Fibroblast of the aortic adventitia (primary cell): ENCODE measurements at places on chromosomes 2 and 18. TPM values are rescaled to one million over a fixed set of nuclear protein-coding genes. Genes with fewer than 3 reads are reported as not detected.

NEURL3 gene
- not detected in 2 replicates for total RNA-seq

DNA sequence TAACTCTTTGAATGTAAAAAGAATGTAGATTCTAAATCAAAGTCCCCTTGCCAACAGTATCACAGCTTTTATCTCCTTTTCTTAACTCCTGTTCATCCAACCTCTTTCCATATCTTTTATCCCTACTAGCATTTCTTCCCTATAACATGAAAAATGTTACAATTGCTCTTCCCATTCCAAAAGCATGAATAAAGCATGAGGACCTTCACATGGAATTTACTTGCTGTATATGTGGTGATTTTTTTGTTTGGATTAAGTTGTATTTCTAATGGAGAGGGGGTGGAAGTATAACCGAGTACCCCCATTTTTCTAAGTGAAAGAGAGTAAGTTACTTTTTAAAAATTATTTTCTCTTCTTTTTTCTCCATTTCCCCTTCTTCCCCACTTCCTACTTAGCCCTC lies 94.9 kb upstream of the RBBP8 start:
- DNase-seq, result no peak

DNA sequence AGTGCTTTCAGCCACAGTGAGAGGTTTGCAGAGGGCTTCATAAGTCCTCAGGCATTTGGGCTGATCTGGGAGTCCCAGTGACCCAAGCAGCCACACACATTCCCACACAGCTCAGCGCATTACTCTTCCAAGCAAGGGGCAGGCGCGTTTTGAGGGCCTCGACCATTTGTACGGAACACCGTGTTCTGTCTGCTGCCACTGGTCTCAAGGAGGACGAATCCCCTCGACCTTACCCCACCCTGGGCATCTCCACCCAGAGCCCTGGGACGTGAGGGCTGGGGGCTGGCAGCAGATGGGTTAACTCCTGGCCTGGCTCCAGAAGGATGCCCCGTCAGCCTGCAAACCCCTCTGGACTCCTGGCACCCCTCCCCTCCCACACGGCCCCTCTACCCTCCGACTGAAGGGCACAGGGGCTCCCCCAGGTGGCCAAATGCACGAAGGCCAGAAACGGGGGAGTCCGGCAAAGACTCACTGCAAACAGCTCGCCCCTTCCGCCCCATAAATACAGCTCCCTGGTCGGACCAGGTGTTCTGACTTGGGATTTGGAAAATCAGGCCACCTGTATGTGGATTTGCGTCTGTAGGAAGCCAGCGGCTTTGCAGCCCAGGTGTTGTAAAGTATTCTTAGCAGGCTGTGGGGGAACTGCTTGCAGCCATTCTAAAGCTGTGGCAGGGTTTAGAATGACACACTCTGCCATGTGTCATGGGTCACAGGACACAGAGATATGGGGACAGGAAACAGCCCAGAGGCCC lies 33.6 kb upstream of the PTMA start:
- peak; percentile 57 for DNase-seq

DNA sequence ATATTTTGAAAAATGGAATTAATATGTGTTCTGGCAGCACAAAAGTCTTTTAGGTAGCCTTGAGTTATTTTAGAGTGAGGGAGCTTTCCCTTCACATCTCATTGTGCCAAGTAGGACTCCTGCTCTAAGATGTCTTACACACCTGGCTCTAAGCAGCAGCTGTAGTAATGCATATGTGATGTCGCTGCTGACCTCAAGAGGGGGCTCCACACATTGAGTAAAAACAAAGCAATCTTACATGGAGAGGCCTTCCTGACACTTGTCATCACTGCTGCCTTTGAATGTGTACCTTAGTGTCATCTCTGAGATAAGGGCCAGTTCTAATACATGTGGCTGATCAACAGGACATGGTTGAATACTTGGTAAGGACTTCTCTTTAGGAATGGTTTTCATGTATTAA lies 75.8 kb downstream of the ACTR3 start:
- peak; percentile 22 for DNase-seq

GRCh38 chr2:109609352-109610024 lies 4.3 kb downstream of the SEPTIN10 start:
- DNase-seq, result peak; percentile 73

RAPGEF4 gene
- total RNA-seq, result 1.3 and 54.4 TPM in 2 replicates

KCNE4 gene
- total RNA-seq, result 4.1 and 22.2 TPM in 2 replicates

ITGB6 gene
- total RNA-seq, result under 0.01 TPM in 1 of 2 replicates, not detected in the other

VWC2L gene
- not detected in 2 replicates for total RNA-seq

SCN1A gene
- total RNA-seq, result 0.09 and 0.16 TPM in 2 replicates

ZNF532 gene
- total RNA-seq, result 17.3 and 42.6 TPM in 2 replicates

- no peak for DNase-seq
Measured at GRCh38 chr2:176826984-176827668, 385.5 kb upstream of the HNRNPA3 start.

DNA sequence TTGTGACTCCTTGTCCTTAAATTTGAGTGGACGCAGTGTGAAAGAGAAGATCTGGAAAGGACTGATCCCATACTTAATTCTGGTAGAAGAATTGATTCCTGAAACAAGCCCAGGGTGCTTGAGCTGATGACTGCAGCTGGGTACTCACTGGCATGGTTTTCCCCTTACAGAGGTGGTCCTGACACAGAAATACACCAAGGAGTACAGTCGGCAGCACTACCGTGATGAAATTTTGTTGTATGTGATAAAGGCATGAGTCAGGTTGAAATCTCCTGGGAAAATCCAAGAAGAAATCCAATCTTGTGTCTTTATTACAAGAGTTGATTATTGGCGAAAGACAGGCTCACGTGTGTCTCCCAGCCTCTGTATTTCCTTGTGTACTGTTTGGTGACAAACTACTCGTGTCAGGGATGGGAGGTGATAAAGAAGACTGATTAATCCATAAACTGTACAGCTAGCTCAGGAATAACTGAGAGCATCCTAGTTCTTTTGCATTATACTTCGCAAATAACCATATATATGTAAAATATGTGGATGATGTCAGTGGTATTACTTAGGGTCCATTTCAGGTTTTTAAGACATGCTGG lies 76.6 kb downstream of the RAPGEF4 start:
- DNase-seq, result peak; percentile 11

GRCh38 chr2:19843992-19844515 lies 57.7 kb downstream of the TTC32 start:
- DNase-seq, result no peak

INSIG2 gene
- total RNA-seq, result 5.3 and 9.5 TPM in 2 replicates

GRCh38 chr18:14747513-14748474 lies at the start of gene ANKRD30B:
TSS of gene ANKRD30B (plus strand) at chr18:14748172. CDS start at chr18:14748420, 248 bp downstream.
- no peak for DNase-seq

IL37 gene
- total RNA-seq, result not detected in 2 replicates

- DNase-seq, result peak; percentile 95
Measured at GRCh38 chr2:69734035-69734611, 7.8 kb upstream of the ANXA4 start.

DNA sequence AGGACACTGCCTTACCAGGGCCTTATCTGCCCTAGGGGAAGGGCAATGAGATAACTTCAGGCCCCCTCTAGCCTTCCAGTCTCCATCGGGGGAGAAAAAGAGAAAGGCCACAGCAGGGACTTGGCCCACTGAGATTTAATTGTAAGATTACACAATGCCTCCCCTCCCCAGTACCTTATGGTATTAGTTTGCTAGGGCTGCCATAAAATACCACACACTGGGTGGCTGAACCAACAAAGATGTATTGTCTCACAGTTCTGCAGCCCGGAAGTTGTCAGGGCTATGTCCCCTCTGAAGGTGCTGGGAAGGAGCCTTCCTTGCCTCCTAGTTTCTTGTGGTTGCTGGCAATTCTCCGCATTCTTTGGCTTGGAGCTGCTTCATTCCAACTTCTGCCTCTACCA lies 34.8 kb upstream of the SPATA3 start:
- DNase-seq, result peak; percentile 17

DNA sequence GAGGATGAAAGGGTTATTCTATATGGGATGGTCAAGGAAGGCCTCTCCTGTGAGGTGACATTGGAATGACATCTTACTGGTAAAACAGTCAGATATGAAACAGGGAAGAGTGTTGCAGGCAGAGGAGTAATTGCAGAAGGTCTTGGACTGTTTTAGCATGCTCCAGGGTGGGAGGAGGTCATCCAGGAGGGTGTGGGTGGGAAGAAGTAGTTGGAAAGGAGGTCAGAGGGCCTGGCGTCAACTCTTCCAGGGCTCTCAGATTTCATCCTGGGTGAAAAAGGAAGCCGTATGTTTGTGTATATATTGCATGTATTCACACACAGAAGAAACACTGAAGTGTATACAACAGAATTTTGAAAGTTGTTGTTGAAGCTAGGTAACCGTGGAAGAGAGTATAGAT lies 48.2 kb downstream of the ATP9B start:
- DNase-seq, result peak; percentile 27

GRCh38 chr2:66306483-66306882 lies 128.4 kb upstream of the MEIS1 start:
- no peak for DNase-seq

FN1 gene
- total RNA-seq, result 3,314 and 7,235 TPM in 2 replicates

TRIP12 gene
- 151 and 210 TPM in 2 replicates for total RNA-seq

- no peak for DNase-seq
Measured at GRCh38 chr2:97998431-97999005, 2.8 kb upstream of the TMEM131 start.

CNGA3 gene
- 0.18 TPM in 1 of 2 replicates, not detected in the other for total RNA-seq

- peak; percentile 64 for DNase-seq
Measured at GRCh38 chr2:130391058-130391871, 35.4 kb downstream of the PTPN18 start.

DNA sequence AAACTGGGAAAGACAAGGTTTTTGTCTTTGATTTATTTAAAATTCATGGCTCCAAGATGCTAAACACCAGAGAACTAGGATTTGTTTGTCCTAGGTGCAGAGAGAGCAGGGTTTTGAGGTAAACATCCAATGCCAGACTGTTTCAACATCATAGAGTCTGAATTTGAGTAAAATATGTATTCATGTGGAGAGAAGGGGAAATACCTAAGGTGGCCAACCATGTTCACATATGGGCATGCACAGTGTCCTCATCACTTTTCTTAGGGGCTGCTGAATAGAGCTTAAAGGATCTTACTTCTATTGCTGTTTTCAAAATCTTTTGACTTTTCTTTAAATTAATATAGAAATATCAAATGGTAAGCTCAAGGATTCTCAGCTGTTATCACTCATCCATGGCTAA lies 287.0 kb upstream of the CCDC68 start:
- no peak for DNase-seq

DNA sequence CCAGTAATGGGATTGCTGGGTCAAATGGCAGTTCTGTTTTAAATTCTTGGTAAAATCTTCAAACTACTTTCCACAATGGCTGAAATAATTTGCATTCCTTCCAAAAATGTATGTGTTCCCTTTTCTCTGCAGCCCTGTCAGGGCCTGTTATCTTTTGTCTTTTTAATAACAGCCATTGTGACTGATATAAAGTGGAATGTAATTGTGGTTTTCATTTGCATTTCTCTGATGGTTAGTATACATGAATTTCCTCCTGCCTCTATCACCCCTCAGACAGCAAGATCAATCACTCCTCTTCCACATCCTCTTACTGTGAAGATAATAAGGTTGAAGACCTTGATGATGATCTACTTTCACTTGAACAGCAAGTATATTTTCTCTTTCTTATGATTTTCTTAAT lies 304.8 kb upstream of the FSIP2 start:
- peak; percentile 35 for DNase-seq

TBR1 gene
- total RNA-seq, result not detected in 2 replicates

REG1B gene
- not detected in 2 replicates for total RNA-seq

GRCh38 chr18:74197705-74198341 lies 49.5 kb downstream of the TIMM21 start:
- DNase-seq, result no peak
